ENCODE measurements at places on chromosomes 13 and 19.

GRCh38 chr19:14450168-14450874 lies 17.2 kb downstream of the PKN1 start:
- DNase-seq = peak; percentile 86

DNA sequence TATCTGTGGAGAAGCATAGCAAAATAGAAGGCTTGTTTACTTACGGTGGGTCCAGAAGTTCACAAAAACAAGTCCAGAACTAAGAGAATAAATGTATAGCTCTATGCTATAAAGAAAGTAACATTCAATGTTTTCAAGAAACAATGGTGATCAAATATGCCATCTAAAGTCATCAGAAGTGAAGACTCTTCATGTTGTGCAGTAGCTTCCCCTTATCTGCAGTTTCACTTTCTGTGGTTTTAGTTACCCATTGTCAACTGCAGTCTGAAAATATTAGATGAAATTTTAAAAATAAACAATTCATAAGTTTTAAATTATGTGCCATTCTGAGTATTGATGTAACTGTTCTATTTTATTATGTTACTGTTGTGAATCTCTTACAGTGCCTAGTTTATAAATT lies 72.5 kb downstream of the EDNRB start:
- no peak for DNase-seq

DNA sequence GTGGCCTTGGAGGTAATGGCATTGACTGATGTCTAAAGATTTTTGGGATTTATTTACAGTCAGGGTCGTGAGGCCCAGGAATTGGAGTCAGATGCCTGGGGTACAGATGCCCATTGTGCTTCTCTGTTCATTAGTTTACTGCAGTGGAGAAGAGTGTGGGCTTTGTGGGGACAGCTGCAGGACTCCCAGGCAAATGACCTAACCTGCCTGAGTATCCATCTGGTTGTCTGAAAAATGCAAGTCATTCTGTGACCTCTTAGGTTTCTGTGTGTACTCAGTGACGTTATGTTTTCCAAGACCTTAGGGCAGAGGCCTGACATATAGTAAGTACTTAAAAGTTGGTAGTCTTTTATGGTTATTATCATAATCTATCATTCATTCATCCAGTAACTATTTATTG lies 60.5 kb downstream of the SPATA13 start:
- no peak for DNase-seq

DNA sequence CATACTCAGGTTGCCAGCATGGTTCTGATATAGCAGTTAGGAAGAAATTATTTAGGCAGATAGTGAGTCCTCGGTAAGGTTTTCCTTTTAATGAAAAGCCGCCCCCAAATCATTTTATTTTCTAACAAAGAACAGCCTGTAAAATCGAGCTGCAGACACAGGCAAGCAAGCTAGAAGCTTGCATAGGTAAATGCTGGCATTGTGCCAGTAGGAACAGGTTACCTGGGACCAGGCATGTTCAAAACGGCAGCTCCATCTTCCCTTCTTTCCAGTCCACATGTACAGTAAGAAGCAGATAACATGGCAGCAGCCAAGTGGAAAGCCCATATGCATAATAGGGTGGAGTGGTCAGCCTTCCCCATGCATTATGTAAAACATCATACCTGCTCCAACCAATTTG lies 71.1 kb downstream of the UGGT2 start:
- no peak for DNase-seq

DNA sequence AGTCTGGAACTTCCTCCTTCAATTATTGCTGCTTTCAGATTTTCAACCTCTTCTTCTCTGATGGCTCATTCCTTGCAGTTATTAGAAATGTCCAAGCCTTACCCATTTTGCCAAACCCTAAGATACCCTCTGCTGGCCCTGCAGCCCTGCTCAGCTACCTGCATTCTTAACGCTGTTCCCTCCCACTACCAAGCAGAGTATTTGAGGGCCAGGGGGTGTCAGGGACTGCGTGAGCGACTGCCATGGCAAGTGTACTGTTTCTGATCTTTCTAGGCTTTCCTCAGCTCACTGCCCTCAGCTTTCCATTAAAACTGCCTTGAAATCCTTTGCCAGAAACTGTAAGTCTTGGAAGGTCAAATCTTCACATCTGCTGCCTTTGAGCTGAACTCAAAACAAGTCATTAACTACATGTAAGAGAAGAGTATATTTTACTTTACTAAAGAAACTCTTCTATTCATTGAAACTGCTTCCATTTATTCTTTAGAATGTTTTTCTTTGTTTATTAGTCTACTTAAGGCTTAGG lies 41.0 kb downstream of the HS6ST3 start:
- DNase-seq = no peak

- peak; percentile 19 for DNase-seq
Measured at GRCh38 chr13:51148223-51148951, 37.3 kb upstream of the C13orf42 start.

- no peak for DNase-seq
Measured at GRCh38 chr13:49020940-49021553, 45.3 kb downstream of the FNDC3A start.

- DNase-seq = peak; percentile 76
Measured at GRCh38 chr13:101149735-101150384, 266.4 kb downstream of the NALCN start.

GRCh38 chr13:20351281-20352022 lies 119.3 kb upstream of the GJB6 start:
- no peak for DNase-seq

- no peak for DNase-seq
Measured at GRCh38 chr19:19420570-19421298, 15.3 kb downstream of the GATAD2A start.

DNA sequence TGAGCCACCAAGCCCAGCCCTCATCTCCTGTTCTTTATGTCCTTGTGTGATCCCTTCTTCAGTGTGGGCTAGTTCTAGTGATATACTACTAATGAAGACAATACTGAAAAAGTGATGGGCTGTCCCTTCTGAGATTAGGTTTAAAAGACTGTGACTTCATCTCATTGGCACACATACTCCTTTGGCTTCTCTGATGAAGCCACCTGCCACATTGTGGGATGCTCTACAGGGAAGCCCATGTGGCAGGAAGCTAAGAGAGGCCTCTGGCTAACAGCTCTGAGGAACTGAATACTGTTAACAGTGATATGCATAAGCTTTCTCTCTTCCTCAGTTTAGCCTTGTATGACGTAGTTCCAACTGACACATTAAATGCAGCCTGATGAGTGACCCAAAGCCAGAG lies 13.6 kb downstream of the CSNK1A1L start:
- no peak for DNase-seq

GRCh38 chr19:34503531-34504272 lies 22.1 kb downstream of the WTIP start:
- DNase-seq = no peak

DNA sequence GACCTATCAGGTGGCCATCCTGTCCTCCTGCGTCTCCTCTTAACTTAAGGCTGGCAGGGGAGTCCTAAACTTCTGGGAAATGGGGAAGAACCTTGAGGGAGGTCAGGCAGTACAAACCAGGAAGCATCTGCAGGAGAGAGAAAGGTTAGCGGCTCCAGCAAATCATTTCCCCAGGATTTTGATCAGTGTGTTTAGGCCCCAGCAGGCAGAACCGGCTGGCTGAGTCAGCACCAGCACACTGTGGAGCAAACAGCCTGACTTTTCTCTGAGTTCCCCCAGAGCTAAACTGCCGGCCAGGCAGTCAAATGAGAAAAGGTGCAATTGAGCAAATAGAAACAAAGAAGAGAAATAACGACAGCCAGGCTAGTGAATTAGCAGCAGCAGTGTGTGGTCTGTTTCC lies 46.7 kb upstream of the MEDAG start:
- no peak for DNase-seq

- no peak for DNase-seq
Measured at GRCh38 chr13:50370303-50370950, 355.2 kb downstream of the KCNRG start.

DNA sequence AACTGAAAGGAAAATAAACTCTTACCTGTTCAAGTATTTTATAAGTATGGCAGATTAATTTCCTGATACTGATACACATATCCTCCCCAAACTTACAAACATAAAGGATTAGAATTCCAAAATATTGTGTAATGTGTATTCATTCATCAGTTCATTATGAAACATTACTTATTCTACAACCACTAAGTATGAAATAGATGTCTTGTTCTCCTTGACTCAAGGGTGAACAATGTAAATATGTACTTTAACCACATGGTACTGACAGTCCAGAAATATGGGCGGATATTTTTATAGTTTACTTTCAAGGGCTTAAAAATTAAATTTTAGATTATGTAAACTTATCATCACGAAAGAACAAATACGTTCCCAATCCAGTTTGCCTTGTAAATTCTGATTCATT lies 334.0 kb downstream of the LIG4 start:
- DNase-seq = no peak

DNA sequence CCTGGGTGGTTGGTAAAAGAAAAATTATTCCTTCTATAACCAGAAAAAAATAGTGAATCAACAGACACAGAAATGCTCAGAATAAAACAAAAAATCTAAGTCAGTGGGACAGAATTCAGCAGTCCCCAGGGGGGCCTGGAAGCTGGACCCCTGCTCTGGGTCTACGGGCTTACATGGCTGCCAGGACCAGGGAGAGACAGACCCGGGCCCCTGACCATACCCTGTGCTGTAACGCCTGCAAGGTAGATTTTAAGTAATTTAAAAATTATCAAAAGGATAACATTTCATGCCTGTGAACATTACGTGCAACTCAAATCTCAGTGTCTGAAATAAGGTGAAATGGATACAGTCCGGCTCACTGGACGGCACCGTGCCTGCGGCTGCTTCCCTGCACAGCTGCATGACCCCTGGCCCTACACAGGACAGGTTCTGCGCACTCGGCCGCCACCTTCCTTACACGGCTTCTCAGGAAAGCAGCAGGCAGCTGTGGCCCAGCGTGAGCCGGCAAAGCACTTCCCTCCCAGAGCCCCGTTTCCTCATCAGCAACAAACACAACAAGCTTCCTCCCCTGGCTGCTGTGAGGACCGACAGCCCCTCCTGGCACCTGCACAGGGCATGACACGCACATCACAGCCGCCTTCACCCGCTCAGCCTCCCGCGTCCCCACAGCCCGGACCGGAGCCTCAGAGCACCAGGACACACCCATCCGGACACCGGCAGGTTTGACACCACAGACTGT lies 22.2 kb downstream of the RASA3 start:
- peak; percentile 25 for DNase-seq

- no peak for DNase-seq
Measured at GRCh38 chr19:45505151-45505995, 1.9 kb upstream of the VASP start.

- DNase-seq = no peak
Measured at GRCh38 chr13:52012512-52012836, 276 bp downstream of the ALG11 start.

DNA sequence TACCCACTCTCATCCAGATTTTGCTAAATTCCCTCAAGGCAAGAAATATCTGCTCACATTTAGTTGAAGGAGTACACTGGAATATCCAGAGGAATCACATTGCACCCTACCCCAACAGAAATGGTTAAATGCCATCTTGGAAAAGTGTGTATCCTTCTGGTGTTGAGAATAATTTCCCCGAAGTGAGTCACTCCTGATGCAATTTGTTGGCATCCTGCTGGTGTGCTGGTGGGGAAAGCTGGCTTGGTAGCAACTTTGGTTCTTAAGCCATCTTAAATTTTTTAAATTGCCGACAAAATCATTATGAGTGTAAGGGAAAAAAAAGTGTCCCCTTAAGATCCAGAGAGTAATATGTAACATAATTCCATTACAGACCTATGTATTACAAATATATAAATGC lies 337.3 kb upstream of the DACH1 start:
- DNase-seq = no peak

GRCh38 chr19:47081095-47081494 lies 32.5 kb downstream of the ZC3H4 start:
- no peak for DNase-seq

DNA sequence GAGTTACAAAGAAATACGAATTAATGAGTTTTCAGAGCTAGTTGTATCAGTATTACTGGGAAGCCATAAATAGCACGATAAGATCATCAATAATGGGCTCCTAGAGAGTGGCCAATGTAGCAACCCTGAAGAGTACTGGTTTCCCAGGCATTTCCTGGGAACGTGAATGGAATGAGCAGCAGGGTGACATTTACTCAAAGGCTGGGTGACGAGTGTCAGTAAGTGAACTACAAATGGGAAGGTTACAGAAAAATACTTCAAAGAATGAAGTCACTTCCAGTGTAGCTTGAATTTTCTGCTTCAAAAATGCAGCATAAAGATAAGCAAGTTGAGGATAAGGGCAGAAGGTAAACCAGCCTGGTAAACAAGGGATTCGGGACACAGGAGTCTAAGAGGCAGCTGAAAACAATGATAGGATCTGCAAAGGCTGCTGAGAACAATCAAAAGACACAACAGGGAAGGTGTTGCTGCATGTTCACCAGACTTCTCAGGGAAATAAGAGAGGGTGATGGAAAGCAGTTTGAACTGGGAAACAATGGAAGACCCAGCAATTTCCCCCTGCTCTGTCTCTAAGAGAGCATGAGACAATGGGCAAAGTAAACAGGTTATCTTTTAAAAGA lies 48.6 kb upstream of the POSTN start:
- DNase-seq = no peak

DNA sequence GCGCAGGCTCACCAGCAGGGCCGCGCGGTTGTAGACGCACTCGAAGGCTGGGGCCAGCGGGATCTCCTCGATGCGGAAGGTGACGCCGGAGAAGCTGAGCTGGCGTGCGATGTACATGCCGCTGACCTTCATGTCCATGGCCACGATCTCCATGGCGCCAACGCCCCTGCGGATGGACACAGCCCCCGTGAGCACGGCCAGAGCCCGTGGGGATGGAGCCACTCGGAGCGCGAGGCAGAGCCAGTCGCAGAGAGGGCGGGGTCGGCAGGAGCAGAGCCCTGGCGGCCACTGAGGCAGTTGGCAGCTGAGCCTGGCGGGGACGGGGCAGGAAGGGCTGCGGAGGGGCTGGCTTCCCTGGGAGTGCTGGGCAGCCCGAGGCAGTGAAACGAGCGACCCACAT lies 15.2 kb downstream of the GPX4 start:
- no peak for DNase-seq

DNA sequence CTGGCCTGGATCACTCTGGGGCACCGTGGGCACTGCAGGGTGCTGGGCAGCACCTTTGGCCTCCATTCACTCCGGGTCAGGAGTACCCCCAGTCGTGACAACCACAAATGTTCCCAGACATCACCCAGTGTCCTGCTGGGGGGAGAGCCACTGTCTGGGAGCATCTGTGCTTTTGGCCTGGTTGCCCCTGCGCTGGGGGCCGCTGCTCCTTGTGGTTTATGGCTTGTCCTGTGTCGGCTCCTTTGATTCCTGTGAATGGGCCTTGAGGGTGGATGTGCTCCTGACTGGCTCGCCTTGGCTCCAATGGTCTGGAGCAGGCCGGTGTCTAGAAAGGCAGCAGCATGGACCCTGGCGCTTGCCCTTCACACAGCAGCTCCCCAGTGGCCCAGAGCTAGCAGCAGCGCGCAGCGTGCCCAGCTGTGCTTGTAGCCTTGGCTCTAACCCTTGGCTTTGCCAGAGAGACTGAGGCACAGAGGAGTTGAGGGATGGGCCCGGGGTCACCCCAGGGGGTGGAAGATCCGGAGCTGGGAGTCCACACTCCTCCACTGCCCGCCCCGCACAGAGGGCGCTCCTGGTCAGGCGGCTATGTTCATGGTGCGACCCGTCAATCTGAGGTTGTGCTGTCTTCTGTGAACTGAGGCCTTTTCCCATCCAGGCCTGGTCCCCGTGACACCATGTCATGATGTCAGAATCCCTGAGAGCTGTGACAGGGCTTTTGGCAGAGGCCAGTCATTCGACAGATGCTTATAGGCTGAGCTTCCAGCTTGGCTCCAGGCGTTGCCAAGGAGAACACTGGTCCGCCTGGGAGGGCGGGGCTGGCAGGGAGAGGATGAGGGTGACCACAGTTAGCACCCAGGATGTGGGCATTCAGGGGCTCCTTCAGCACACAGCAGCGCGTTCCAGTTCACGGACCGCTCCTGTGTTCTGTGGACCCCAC lies 4.1 kb downstream of the DAZAP1 start:
- DNase-seq = no peak

- DNase-seq = no peak
Measured at GRCh38 chr13:76455960-76456359, 430.2 kb downstream of the KCTD12 start.
